ENCODE measurements at places on chromosomes 1 and 21. TPM values are rescaled to one million over a fixed set of nuclear protein-coding genes. Genes with fewer than 3 reads are reported as not detected.

GRCh38 chr1:29259802-29260441 lies 23.6 kb downstream of the PTPRU start:
- peaks cover 48% of the 10 kb centered on the region for H3K27me3 ChIP-seq
- peaks cover 7% of the 10 kb centered on the region for H3K4me1 ChIP-seq
- no peaks in the 10 kb centered on the region for H3K36me3 ChIP-seq
- peak; percentile 71 for DNase-seq

DNA sequence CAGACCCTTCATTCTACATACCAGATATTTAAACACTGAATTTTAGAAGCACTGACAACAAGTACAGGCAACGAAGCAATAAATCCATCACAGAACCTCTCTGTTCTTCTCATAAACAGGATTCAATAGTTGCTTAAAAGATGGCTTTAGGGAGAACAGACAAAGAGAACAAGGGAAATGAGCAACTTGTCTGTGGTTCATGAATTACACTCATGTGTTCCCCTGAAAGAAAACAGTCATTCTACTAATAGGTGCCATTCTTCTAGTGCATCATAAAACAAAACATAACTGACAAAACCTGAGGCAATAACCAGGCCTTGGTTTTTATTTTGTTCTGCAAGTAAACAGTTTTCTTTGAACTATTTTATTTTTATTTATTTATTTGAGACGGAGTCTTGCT lies 6.8 kb downstream of the GNL2 start:
- no peak overlapping the region for H3K27ac ChIP-seq
- H3K4me1 ChIP-seq: peaks cover 4% of the 10 kb centered on the region
- DNase-seq: no peak
- peaks cover 12% of the 10 kb centered on the region for H3K36me3 ChIP-seq
- no peak overlapping the region for H3K4me3 ChIP-seq
- no peaks in the 10 kb centered on the region for H3K27me3 ChIP-seq

DNA sequence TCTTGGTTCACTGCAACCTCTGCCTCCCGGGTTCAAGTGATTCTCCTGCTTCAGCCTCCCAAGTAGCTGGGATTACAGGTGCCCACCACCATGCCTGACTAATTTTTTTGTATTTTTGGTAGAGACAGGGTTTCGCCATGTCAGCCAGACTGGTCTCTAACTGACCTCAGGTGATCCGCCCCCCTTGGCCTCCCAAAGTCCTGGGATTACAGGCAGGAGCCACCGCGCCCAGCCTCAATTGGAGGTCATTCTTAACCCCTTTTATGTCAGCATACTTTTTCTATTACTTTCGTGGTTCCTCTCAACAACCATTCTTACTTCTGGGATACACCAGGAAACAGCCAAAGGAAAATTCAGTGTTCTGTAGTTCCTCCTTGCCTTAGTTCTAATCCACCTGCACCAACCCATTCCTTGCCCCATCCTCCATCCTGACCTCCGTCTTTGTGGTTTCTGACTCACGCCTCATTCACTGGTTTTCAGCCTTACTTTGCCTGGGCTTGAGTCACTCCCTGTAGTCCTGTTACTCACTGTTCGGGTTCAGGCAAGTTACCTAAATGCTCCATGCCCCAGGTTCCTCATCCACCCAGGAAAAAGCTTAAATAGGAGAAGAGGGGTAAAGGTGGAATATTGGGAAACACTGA lies 12.9 kb upstream of the BCL10 start:
- no peaks in the 10 kb centered on the region for H3K36me3 ChIP-seq
- H3K27ac ChIP-seq: no peak overlapping the region
- DNase-seq: no peak

GRCh38 chr1:65308781-65309303 lies 501 bp upstream of the DNAJC6 start:
- H3K27me3 ChIP-seq: no peaks in the 10 kb centered on the region
- DNase-seq: no peak
- H3K4me3 ChIP-seq: peak overlapping the region; percentile 54
- peaks cover 10% of the 10 kb centered on the region for H3K4me1 ChIP-seq

DNA sequence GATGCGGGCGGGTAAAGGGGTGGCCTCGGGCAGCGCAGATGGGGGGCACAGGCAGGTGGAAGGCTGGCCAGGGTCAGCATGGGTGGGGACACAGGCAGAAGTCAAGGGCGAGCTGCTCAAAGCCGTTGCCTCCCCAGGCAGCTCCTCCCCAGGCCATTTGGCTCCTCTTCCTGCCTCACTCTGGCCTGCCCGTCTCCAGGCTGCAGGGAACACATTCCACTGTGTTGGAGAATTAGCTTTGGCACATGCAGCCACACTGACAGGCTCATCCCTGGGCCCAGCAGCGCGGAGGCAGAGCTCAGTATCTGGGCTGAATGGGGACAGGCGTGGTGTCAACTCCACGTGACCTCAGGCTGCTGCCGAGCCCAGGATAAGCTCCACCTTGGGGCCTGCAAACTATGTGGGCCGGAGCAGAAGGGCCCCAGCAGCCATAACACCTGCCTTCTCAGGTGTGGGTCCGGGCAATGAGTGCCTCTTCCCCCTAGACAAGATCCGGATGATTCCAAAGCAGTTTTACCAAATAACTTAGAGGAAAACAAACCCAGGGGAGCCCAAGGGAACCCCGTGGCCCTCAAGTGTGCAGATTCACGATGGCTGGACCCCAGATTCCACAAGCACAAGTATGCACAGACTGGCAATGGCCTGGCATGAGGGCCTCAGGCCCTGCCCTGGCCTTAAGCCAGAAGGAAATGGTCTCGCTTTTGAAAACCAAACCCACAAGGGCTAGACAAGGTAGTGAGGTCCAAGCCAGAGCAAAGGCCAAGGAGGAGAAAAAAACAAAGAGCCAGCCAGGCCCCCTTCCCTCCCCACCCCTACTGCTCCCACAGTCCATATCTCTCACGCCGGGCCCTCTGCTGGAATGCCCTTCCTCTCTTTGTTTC lies 40.2 kb downstream of the HSPG2 start:
- H3K27ac ChIP-seq: peak overlapping the region; percentile 92
- peaks cover 94% of the 10 kb centered on the region for H3K4me1 ChIP-seq
- H3K4me3 ChIP-seq: no peak overlapping the region
- DNase-seq: peak; percentile 86

DNA sequence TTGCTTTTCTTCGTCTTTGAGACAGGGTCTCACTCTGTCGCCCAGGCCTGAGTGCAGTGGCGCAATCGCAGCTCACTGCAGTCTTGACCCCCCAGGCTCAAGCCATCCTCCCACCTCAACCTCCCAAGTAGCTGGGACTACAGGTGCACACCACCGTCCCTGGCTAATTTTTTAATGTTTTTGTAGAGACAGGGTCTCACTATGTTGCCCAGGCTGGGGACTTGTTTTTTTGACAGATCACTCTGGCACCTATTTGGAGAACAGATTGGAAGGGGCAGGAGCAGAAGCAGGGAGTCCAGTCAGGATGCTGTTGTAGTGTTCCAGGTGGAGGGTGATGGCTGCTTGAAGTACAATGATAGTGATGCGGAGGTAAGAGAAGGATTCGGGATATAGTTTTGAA lies 12.7 kb upstream of the KDM4A start:
- H3K27me3 ChIP-seq: no peaks in the 10 kb centered on the region
- H3K27ac ChIP-seq: no peak overlapping the region
- H3K4me3 ChIP-seq: no peak overlapping the region
- DNase-seq: no peak
- no peaks in the 10 kb centered on the region for H3K36me3 ChIP-seq
- no peaks in the 10 kb centered on the region for H3K4me1 ChIP-seq

GRCh38 chr21:36247316-36248010 lies 72.5 kb upstream of the MORC3 start:
- DNase-seq: no peak
- H3K27me3 ChIP-seq: no peaks in the 10 kb centered on the region
- no peaks in the 10 kb centered on the region for H3K4me1 ChIP-seq

GRCh38 chr1:225748529-225748928 lies 29.1 kb upstream of the SRP9 start:
- H3K36me3 ChIP-seq: no peaks in the 10 kb centered on the region
- no peak overlapping the region for H3K27ac ChIP-seq
- no peak for DNase-seq
- no peaks in the 10 kb centered on the region for H3K27me3 ChIP-seq
- H3K4me3 ChIP-seq: no peak overlapping the region
- H3K4me1 ChIP-seq: peaks cover 51% of the 10 kb centered on the region

GRCh38 chr1:2452932-2453315 lies 23.2 kb upstream of the PLCH2 start:
- no peak overlapping the region for H3K27ac ChIP-seq
- no peaks in the 10 kb centered on the region for H3K4me1 ChIP-seq
- DNase-seq: no peak
- no peaks in the 10 kb centered on the region for H3K36me3 ChIP-seq
- H3K4me3 ChIP-seq: no peak overlapping the region
- peaks cover 87% of the 10 kb centered on the region for H3K27me3 ChIP-seq

DNA sequence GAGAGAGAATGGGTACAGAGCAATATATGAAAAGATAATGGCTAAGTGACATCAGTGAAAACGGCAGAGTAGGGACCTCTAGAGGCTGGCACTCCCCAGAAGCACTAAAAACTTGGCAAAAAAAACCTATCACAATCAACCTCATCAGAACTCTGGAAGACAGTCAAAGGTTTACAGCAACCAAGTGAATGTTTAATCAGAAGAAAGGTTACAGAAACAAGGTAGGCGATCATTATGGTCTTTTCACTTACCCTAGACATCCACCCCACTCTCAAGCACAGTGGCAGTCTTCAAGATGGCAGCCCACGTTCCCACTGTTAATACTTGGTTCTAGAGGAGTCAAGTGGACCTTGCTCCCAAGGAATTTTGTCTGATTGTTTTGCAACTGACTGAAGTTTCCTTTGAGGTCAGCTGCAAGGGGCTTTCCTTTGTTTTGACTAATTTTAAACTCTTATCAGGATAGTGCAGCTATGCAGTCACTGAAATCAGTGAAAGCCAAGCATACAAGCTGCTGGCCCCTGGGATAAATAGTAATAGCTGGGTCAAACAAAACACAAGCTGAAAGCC lies 7.2 kb downstream of the KIFAP3 start:
- no peaks in the 10 kb centered on the region for H3K27me3 ChIP-seq
- no peak overlapping the region for H3K4me3 ChIP-seq
- no peaks in the 10 kb centered on the region for H3K36me3 ChIP-seq

GRCh38 chr1:175267716-175268416 lies 75.3 kb upstream of the KIAA0040 start:
- no peaks in the 10 kb centered on the region for H3K27me3 ChIP-seq
- DNase-seq: peak; percentile 83

DNA sequence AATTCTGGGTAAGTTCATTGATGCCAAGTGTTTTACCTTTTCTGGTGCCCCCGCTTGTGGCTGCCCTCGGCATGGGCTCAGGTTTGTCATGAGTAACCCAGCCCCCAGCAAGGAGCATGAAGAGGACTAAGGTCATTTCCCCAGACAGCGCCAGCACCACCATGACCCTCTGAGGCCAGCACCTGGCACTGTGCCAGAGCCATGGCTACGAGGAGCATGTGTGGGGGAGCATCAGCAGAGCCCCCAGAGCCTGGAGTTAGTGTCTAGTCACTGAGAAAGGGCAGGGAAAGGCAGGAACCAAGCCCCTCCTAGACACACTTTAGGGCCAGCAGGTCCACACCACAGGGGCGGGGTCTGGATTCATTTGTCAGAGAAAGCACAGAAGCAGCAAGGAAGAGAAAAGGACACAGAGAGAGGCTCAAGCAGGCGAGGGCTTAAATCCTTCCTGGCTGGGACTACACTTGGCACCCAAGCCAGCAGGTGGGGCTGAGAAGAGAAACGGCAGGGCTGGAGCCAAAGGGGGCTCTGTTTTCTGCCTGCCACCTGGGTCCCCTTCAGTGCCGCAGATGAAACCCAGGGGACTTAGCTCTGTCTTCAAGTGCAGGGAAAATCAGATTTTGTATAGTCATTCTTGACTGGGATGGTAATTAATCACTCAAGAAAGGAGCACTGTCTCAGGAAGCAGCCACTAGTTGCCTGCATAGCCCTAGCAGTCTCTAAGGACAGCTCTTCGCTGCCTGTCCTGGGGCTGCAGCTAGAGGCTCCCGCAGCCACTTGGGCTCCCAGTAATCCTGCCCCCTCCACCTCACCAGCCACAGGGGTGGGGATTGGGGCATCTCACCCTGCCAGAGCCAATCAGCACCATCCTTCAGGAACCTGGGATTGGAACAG lies 79.6 kb upstream of the ZC3H12A start:
- H3K27ac ChIP-seq: no peak overlapping the region
- DNase-seq: no peak
- no peaks in the 10 kb centered on the region for H3K4me1 ChIP-seq
- no peaks in the 10 kb centered on the region for H3K36me3 ChIP-seq
- H3K27me3 ChIP-seq: peaks cover 53% of the 10 kb centered on the region

GRCh38 chr1:59128239-59128736 lies 168.6 kb upstream of the FGGY start:
- H3K4me1 ChIP-seq: no peaks in the 10 kb centered on the region
- H3K27me3 ChIP-seq: no peaks in the 10 kb centered on the region
- no peaks in the 10 kb centered on the region for H3K36me3 ChIP-seq
- no peak overlapping the region for H3K4me3 ChIP-seq

- H3K27me3 ChIP-seq: no peaks in the 10 kb centered on the region
- H3K27ac ChIP-seq: no peak overlapping the region
- DNase-seq: peak; percentile 13
- peaks cover 9% of the 10 kb centered on the region for H3K4me1 ChIP-seq
- no peaks in the 10 kb centered on the region for H3K36me3 ChIP-seq
Observed at GRCh38 chr1:87956072-87956471, 627.4 kb downstream of the LMO4 start.

DNA sequence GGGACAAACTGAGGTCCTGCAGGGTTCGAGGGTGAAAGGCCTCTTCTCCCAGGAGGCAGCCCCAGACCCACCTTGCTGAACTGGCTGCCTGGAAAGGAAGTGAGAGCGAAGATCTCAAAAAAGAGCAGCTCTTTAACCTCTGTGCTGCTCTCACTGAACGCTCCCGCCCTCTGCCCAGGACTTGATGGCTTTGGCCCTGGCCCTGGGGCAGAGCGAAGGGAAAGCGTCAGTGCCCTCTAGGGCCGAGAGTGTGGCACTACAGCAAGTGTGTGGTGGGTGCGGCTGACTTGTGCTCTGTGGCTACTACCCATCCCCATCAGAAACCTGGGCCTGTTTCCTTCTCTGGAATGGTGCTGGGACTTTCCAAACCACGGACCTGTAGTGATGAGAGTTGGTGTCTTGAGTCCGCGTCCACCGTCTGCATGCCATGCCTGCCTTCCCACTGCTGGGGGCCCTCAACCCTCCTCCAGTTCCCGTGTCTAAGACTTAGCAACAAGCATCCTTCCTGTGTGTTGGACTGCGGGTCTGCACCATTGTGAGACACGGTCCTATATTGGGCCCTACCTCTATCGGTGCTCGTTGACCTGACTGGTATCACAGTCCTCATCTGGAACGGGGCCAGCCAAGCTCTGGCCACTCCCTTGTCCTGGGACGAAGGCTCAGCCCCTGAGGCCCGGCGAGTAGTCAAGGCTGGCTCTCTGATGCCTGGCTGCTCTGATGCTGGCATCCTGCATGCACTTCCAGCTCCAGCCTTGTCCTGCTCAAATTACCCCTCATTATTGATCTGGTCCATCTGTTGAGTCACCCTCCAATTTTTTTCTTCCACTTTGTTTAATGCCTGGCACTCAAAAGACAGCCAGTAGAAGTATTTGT lies 180.3 kb downstream of the DISC1 start:
- H3K27me3 ChIP-seq: no peaks in the 10 kb centered on the region
- no peak for DNase-seq
- H3K4me1 ChIP-seq: peaks cover 23% of the 10 kb centered on the region
- H3K4me3 ChIP-seq: no peak overlapping the region
- H3K27ac ChIP-seq: no peak overlapping the region

The GBP7 gene
- not detected for total RNA-seq

The CFAP107 gene
- total RNA-seq: not detected

The SPRR2B gene
- not detected for total RNA-seq

The ACOT7 gene
- total RNA-seq: 8.8 TPM

The NR0B2 gene
- total RNA-seq: 6.0 TPM

The CNTN2 gene
- 0.04 TPM for total RNA-seq

All from heart right ventricle (tissue), 16 donors.